ENCODE measurements at places on chromosomes 13 and 19.

GRCh38 chr13:41006978-41007743 lies 12.0 kb downstream of the ELF1 start:
- no peak for DNase-seq

GRCh38 chr19:18086590-18087138 lies at the start of gene IL12RB1:
Gene IL12RB1, minus strand, starts transcription at chr19:18086934. Its CDS starts 111 bp downstream, at chr19:18086823.
- DNase-seq: no peak

- DNase-seq: no peak
Observed at GRCh38 chr13:113083022-113083373, 22.6 kb upstream of the F7 start.

DNA sequence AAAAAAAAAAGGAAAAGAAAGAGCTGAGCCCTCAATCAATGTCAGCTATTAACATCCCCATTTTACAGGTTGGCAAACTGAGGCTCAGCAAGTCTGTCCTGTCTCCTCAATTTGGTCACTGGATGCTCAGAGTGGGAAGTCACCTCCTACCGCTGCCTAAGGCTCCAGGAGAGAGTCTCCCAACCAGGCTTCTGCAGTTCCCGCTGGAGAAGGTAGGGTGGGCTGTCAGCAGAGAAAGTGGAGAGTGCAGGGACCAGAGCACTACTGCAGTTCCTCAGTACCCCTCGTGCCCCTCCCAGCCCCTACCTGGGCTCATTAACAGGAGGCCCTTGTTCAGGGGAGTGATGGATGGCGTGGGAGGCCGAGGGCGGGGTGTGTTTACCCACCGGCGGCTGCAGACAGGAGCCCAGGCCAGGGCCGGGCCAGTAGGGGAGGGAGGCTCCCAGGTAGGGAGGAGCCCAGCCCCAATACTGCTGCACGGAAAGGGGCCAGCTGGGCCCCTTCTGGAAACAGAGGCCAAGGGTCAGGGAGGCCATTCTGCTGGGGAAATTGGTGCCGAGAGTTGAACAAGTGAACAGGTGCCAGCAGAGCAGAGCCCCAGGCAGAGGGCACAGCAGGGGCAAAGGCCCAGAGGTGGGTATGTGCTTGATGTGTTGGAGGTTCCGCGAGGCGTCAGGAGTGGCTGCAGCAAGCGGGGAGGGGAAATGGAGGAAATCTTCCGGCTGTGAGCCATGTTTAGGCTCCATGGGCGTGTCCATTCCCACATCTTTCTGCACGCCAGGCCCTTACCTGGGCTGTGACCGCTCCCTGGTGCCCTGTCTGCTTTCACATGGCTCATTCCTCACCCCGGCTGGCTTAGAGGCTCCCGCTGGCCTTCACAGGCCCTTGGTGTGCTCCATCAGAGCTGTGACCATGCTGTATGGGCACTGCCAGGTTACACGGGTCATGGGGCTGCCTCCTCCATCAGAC lies 7.6 kb upstream of the COMP start:
- DNase-seq: no peak

DNA sequence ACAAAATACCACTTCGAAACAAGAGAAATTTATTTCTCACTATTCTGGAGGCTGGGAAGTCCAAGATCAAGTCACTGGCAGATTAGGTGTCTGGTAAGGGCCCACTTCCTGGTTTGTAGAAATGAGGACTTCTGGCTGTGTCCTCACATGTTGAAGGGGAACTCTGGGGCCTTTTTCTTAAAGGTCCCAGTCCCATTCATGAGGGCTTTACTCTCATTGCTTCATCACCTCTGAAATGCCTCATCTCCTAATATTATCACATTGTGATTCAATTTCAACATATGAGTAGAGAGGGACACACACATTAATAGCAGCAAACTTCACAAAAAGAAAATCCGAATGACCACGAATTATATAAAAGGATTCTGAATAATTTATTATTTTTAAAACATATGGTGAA lies 21.6 kb upstream of the SIGLEC14 start:
- DNase-seq: no peak

GRCh38 chr13:19861762-19862161 lies 1.7 kb downstream of the ZMYM5 start:
- DNase-seq: no peak

DNA sequence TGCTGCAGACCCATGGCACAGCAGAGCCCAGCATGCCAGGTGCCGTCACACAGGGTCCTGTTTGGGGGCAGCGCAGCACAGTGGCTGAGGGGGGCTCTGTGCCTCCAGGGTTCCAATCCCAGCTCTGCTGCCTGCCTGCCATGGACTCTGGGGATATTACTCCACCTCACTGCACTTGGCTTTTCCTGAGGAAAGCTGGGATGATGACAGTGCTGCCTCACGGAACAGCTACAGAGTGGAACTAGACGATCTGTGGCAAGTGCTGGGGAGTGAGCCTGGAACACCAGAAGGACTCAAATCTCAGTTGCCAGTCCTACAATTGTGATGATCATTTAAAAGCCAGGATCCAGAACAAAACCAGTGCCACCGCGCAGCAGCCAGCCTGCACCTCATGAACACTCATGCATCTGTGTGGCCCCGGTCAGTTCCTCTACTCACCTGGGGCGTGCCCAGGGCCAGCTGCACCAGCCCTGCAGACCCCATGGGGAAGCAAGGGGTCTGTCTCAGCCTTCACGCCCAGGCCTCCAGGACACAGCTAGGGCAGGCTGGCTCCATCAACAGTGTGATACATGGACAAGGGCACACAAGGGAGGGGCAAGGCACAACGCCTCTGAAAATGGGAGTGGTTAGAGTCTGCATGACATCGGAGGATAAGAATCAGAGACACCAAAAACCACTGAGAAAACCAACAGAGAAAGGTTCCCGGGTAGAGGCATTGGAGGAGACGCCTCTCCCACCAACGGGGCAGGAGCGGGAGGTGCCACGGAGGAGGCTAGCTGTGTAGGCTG lies 55.2 kb downstream of the ATP7B start:
- DNase-seq: no peak

DNA sequence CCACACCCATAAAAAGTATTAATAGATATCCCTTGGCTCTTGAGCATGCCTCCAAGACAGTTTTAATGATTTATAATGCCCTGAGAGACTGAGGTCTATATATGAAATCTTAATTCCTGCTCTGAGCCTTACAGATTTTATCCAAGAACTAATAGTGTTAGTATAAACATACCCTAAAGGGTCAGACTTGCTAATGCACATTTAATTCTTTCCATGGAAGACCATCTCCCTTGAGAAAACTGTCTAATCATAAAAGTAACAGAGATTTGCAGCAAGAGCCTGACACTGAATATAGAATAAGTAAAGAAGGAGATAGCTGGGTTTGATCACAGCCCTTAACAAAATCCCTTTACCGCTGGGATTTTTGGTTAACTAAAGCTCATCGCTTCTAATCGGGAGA lies 650.8 kb upstream of the KLF12 start:
- no peak for DNase-seq

- DNase-seq: no peak
Observed at GRCh38 chr13:42255886-42256285, 16.1 kb upstream of the AKAP11 start.

DNA sequence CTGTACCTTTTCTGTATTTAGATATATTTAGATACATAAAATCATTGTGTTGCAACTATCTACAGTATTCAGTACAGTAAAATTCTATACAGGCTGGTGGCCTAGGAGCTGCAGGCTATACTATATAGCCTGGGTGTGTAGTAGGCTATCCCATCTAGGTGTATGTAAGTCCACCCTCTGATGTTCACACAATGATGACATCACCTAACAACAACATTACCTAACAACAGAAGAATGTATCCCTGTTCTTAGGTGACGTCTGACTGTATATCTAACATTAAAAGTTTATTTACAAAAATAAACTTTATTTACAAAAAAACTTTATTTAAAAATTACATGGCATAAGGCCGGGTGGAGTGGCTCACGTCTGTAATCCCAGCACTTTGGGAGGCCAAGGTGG lies 28.3 kb upstream of the ZFP30 start:
- no peak for DNase-seq

- no peak for DNase-seq
Observed at GRCh38 chr13:83992566-83993358, 110.5 kb upstream of the SLITRK1 start.

DNA sequence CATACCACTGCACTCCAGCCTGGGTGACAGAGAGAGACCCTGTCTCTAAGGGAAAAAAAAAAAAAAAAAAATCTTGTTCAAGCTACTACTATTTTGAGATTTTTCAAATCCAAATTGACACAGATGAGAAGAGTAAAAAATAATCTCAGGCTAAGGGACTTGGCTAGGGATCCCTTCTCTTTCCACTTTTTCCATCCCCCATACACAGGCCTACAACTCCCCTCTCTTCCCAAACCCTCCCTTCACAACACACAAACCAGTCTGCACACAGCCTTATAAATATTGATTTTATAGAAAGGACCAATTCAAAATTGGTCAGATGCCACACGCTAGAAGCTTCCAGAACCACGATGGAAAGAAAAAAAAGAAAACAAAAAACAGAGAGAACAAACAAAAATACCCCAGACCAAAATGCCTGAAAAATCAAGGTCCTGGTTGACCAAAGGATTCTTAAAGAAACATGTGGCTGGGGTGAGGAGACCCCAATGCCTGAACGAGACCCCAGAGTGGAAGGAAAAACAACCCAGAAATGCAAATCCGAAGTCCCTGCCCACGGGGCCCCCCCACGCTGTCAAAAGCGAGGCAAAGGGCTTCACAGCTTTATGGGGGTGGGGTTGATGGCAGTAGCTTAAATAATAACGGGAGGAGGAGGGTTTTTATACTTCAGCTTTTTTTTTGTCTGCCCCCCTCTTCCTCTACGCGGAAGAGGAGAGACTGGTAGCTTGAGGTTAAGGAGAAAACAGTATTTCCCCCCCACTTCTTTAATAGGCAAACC lies 18.1 kb downstream of the QPCTL start:
- no peak for DNase-seq

DNA sequence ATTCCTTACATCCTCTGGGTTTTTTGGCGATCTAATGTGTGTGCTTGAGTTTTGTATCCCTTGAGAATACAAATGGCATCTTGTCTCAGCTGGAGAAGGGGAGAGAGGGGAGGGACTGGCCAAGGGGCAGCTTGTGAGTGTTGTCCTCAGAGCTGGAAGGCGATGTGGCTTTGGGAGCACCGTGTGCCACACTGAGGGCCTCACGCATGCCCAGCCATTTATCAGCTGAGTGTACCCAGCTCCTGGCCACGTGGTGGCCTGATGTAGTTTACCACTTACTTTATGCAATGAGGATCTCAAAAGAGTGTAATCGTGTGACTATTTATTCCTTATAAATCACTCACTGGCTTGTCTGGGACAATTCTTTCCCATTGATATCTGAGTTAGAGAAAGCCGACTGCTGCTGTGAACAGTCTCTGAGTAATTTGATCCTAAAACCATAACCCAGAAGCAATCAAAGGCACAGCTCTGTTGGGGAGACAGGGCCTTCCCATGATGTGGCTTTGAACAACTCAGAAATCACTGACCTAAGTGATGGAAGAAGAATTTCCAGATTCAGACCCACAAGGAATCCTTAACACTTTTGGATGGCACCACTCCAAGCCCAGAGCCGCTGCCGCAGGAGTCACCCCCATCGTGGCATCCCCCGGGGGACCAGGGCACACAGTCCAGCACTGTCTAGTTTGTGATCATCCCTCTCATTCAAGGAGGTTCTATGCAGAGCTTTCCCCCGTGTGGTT lies 53.9 kb upstream of the MTIF3 start:
- DNase-seq: no peak

GRCh38 chr13:80664950-80665349 lies 324.0 kb upstream of the SPRY2 start:
- DNase-seq: no peak

- no peak for DNase-seq
Observed at GRCh38 chr13:21139374-21139773, 37.0 kb downstream of the SKA3 start.

DNA sequence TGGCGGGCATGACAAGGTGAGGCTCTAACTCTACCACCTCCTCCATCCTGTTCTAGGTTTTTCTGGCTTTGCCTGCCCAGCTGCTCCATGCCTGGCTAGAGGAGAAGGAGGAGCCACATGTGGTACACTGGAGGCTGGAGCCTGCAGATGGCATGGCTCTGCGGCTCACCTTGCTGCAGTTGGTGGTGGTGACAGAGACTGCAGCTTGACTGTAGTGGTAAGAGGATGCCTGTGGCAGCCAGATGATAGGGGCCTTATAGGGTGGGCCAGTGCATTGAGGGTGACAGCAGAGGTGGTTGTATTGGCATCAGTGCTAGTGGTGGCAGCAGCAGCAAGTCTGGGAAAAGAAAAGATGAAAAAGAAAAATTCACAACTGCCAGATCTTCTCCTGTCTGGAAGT lies 146.2 kb downstream of the TNFRSF19 start:
- DNase-seq: no peak

DNA sequence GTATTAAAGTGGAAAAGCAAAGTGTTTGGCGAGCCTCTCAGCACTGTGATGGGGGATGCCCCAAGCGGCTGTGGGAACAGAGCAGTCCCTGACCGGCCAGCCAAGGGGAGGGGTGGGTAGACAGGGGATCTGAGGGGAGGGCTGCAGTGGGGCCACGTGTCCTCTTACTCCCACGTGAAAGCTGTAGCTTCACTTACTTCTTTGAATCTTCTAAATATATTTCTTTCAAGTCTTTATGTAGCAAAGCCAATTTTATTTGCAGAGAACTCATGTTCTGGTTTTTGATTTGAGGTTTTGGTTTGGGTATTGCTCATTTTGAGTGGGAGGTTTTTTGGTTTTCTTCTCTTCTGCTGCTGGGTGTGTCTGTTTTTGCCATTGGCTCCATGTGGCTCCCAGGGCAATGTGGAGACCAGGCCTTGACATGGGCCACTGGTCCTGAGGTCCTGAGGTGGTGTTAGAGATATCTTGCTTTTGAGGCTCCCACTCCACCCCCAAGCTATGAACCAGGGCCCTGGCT lies 17.7 kb upstream of the OVOL3 start:
- DNase-seq: no peak

- no peak for DNase-seq
Observed at GRCh38 chr19:39030854-39031367, 1.4 kb downstream of the FBXO27 start.

DNA sequence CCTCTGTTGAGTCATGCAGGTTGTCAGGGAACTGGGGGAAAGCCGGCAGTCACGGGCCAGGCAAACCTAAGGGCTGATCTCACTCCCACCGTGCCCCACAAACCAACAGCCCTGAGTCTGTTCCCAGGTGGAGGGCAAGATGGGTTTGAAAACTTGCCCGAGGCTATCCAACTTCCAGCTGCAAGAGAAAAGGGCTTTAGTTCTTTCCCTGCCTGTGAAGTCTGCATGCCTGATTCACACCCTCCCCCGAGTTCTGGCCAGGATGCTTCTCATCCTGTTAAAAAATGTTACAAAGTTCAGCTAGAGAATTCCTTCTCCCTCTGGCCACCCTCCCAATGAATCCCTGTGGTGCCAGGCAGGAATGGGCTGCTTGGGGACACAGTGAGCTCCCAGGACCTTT lies 33.1 kb downstream of the MYO16 start:
- no peak for DNase-seq

DNA sequence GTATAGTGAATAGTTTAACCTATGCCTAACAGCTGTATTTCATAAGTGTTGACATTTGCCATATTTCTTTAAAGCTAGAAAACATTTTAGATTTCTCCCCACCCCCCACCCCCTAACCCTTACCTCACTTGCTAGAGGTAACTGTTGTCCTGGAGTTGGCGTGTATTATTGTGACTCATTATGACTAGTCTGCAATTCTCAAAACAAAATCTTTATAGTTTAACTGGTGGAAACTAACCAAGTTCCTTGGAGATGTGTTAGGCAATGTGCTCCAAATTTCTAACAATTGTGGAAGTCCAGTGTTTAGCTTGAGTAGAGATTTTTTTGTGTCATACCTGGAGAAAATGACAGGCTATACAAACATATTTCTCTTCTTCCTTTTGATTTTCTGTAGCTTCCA lies 38.0 kb downstream of the KCTD4 start:
- no peak for DNase-seq

- no peak for DNase-seq
Observed at GRCh38 chr19:1871630-1872029, 8.3 kb upstream of the KLF16 start.

All from NCI-H1417 treated with DMSO at 0.1 percent for 48 hours (cell line).